Large intestine (tissue), 12 donors: ENCODE measurements at places on chromosomes 11 and 22.

DNA sequence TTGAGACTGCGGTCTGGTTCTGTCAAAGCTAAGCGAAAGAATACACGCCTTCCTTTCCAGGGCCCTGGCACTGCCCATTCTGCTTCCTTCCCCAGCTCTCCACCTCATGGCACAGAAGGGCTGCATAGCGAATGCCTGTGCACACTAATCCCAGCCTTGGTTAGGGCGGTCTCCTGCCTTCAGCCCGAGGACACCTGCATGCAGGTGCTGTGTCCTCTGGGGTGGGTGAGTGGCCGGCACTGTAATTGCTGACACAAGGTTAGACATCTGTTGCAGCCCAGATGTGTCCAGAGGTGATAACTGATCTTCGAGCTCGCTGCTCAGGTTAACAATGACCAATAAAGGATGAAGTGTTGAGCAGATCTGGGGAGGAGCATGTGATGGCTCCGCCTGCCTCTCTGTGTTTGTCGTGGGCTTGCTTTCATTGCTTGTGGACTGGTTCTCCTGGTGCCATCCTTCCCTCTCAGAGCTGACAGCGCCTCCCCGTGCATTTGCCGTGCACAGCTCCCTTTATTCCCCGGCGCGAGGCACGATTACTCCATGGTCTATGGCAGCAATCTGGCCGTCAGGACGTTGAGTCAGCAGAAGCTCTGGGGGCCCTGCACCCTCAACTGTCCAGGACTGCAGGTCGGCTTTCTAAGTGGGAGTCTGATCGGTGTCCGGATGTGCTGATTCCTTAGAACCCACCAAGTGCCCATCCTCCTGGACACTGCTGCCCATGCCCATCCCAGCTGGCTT, 1088.2 kb downstream of the BRD1 start:
- DNase-seq = no peak

DNA sequence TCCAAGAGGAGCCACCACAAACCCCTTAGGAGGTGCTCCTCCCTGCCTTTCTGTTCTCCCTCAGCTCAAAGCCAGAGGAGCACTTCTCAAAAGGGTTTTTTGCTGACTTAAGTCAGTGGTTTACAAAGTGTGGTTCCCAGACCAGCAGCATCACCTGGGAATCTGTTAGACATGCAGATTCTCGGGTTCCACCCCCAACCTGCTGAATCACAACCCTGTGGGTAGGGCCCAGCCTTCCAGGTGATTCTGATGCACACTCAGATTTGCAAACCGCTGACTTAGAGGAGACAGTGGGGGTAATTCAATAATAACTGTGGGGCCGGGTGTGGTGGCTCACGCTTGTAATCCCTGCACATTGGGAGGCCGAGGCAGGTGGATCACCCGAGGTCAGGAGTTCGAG, 22.8 kb downstream of the CREB3L1 start:
- no peak for DNase-seq

DNA sequence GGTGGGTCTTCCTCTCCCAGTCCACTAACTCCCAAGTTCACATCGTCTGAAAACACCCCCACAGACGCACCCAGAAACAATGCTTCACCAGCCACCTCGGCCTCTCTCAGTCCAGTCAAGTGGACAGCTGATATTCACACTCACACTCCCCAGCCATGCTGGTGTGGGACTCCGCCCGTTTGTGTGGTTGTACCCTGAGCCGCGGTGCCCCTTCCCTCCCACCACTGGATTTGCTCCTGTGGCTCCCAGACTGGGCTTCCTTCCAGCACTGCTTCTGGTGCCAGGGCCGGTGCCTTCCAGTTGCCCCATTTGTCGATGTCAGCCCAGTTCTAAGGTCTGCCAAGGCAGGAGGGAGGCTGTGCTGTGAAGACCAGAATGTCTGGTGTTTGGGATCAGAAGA, 37.9 kb upstream of the PLET1 start:
- DNase-seq = no peak

DNA sequence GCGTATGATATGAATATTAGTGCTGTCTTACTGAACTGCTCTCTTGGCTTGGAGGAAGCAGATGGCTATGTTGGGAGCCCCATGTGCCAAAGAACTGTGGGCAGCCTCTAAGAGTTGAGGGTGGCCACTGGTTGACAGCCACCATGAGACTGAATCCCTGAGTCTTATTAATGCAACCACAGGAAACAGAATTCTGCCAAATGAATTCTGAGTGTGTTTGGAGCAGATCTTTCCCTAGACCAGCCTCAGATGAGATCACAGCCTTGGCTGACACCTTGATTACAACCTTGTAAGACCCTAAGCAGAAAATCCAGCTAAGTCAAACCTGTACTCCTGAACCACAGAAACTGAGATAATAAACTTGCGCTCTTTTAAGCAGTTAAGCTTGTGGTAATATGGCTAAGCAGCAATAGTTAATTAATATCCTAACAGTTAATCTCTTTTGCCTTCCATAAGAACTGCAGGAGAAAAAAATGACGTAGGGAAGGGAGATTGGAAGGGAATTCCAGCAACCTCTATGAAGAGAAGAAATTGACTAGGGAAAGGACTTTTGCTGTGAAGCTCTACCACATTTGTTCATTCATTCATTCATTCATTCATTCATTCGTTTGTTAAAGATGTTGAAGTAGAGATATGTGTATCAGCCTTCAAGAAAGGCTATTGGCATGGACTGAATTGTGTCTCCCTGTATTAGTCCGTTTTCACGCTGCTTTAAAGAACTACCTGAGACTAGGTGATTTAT, 26.8 kb downstream of the ADM start:
- no peak for DNase-seq

GRCh38 chr11:128757235-128757711, 63.4 kb downstream of the FLI1 start:
- DNase-seq = no peak
